ENCODE measurements at places on chromosomes 13 and 19.

DNA sequence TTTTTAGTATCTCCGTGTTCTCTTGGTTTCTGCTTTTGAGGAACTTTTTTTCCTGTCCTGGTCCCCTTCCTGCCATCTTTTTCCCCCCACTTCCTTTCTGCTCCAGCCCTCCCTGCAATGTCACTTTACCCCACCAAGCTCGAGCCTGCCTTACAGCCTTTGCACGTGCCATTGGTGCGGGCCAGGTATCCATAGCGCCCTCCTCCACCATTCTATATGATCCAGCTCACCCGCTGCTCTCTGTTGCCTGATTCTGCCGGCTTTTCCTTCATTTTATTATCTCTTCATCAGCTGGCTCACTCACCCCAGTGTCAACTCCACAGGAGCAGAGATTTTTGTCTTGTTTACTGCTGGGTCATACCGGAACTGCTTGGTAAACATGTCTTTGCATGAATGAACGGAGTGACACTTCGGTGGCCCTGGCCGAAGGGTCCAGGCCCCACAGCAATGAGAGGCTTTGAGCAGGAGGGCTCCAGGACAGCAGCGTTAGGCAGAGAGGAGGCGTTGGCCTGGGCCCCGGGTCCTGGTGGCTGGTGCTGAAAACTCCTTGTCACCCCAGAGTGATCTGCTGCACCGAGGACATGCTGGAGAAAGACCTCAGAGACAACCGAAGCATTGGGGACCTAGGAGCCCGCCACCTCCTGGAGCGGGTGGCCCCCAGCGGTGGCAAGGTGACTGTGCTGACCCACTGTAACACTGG lies 1.2 kb downstream of the MRI1 start:
- no peak for DNase-seq

- no peak for DNase-seq
Measured at GRCh38 chr19:38693380-38694223, 46.2 kb downstream of the ACTN4 start.

- no peak for DNase-seq
Measured at GRCh38 chr19:9786342-9786741, 17.8 kb upstream of the ZNF846 start.

GRCh38 chr19:53957448-53958167 lies 5.1 kb upstream of the CACNG8 start:
- no peak for DNase-seq

All from stimulated activated CD4-positive, alpha-beta T cell treated with anti-CD3 and anti-CD28 coated beads, Interleukin-4, amount 100 ng/mL, for 48 hours (primary cell).